ENCODE measurements at places on chromosomes 6 and 20. TPM values are rescaled to one million over a fixed set of nuclear protein-coding genes. Genes with fewer than 3 reads are reported as not detected.

- no peak overlapping the region for H3K27ac ChIP-seq
- no peaks in the 10 kb centered on the region for H3K36me3 ChIP-seq
- DNase-seq: no peak
- no peaks in the 10 kb centered on the region for H3K4me1 ChIP-seq
- H3K4me3 ChIP-seq: no peak overlapping the region
- H3K27me3 ChIP-seq: no peaks in the 10 kb centered on the region
Observed at GRCh38 chr20:60428651-60429050, 470.4 kb downstream of the CDH26 start.

- no peaks in the 10 kb centered on the region for H3K36me3 ChIP-seq
- no peaks in the 10 kb centered on the region for H3K4me1 ChIP-seq
- no peak overlapping the region for H3K27ac ChIP-seq
- peak; percentile 52 for DNase-seq
- no peaks in the 10 kb centered on the region for H3K27me3 ChIP-seq
Observed at GRCh38 chr6:15879371-15880261, 216.8 kb upstream of the DTNBP1 start.

GRCh38 chr6:159100395-159101182 lies 55.8 kb upstream of the TAGAP start:
- no peaks in the 10 kb centered on the region for H3K27me3 ChIP-seq
- H3K27ac ChIP-seq: no peak overlapping the region
- no peak for DNase-seq

DNA sequence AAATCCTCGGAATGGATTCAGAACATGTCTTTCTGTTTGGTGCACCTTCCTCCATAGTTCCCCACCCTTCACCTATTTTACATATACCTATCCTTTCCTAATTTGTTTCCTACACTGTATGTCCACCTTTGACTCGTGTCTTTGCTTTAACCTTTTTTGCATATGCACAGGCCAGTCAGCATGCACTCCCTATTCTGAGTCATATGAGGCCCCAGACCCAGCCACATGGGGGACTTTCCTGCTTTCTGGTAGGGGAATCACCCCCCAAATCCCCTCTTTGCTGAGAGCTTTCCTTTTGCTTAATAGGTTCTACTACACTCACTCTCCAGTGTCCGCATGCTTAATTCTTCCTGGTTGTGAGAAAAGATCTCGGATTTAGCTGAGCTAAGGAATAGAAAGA lies 393.8 kb upstream of the IMPG1 start:
- DNase-seq: no peak
- H3K4me1 ChIP-seq: no peaks in the 10 kb centered on the region
- no peaks in the 10 kb centered on the region for H3K27me3 ChIP-seq
- no peak overlapping the region for H3K4me3 ChIP-seq

- H3K36me3 ChIP-seq: peaks cover 11% of the 10 kb centered on the region
- H3K4me3 ChIP-seq: no peak overlapping the region
- H3K27me3 ChIP-seq: no peaks in the 10 kb centered on the region
- H3K4me1 ChIP-seq: peaks cover 15% of the 10 kb centered on the region
Observed at GRCh38 chr20:58996226-58996611, 10.8 kb downstream of the CTSZ start.

The DLL1 gene
- 13.2 TPM for total RNA-seq

The HLA-DQB2 gene
- not detected for total RNA-seq

DNA sequence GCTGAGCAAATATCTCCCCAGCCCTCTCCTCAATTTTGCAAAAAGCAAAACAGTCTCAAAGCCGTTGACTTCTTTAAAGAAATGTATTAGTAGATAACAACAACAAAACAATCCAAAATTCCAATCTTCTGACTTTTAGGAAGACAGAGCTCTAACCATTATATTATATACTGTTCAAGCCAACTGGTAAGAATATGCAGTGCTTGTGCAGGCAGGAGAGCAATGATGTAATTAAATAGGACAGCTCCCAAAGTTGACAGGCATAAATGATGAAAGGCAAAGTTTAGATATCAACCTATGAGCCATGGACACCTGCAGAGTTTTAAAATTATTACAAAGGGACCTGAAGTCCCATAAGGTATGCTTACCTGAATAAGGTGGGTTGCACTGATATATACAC lies 16.6 kb upstream of the CEP85L start:
- no peaks in the 10 kb centered on the region for H3K36me3 ChIP-seq
- H3K27me3 ChIP-seq: no peaks in the 10 kb centered on the region
- no peaks in the 10 kb centered on the region for H3K4me1 ChIP-seq

GRCh38 chr20:63864545-63864977 lies 509 bp upstream of the TPD52L2 start:
- H3K36me3 ChIP-seq: peaks cover 5% of the 10 kb centered on the region
- H3K27me3 ChIP-seq: no peaks in the 10 kb centered on the region
- H3K4me3 ChIP-seq: peak overlapping the region; percentile 62
- H3K4me1 ChIP-seq: peaks cover 27% of the 10 kb centered on the region
- no peak for DNase-seq

The ADTRP gene
- not detected for total RNA-seq

DNA sequence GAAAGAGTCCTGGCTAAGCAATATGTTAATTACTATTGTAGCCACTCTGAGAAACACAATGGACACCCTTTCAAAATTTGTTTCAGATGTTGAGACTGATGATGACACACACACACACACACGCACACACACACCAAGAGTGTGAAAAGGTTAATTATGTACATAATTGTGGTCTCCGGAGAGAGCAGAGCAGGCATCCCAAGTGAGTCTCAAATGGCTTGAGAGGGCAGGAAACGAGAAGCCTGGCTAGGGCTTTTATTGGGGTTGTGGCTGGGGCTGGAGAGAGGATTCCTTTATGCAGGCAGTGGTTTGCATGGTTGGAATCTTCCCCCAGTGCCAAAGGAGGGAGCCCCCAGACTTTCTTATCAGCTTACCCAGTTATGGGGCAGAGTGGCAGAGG lies 38.2 kb upstream of the NKX2-4 start:
- H3K4me3 ChIP-seq: no peak overlapping the region
- no peak overlapping the region for H3K27ac ChIP-seq
- no peak for DNase-seq
- H3K36me3 ChIP-seq: no peaks in the 10 kb centered on the region
- H3K4me1 ChIP-seq: no peaks in the 10 kb centered on the region

The KHDC1L gene
- total RNA-seq: not detected

DNA sequence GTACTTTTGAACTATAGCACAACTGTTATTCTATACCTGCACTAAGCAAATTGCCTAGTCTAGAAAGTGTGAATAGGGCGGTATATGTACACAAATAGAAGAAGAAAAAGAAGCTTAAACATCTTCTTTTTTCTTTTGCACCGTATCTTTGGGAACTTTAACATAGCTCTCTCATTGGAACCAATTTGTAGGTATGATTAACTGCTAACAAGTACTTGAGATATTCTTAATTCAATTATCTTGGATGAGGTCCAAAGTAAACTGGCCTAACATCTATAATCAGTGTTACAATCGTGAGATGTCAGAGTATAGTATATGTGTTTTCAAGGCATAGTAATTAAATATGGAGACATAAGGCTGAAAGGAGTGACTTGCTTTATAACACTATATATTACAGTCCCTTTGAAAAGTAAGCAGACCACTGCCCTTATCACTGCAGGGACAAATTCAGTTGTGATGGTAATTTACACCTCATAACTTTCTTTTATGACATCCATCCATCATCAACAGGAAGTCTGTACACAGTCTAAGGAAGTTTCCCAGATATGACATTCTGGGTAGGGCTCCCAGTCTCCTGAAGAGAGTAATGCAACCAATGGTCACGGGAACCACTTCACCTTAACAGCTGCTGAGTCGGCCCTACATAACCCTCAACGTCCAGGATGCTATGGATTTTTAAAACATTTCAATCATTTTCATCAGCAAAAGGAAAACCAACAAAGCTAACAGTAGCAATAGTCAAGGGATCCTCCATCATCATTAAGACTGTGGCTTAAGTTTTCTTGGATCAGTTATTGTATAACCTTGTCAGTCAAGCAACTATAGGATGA lies 37.6 kb downstream of the NKAIN2 start:
- no peaks in the 10 kb centered on the region for H3K4me1 ChIP-seq
- H3K4me3 ChIP-seq: no peak overlapping the region
- no peak overlapping the region for H3K27ac ChIP-seq
- no peak for DNase-seq

The EYS gene
- total RNA-seq: not detected

GRCh38 chr6:80771941-80772340 lies 665.5 kb downstream of the BCKDHB start:
- H3K27ac ChIP-seq: no peak overlapping the region
- H3K36me3 ChIP-seq: no peaks in the 10 kb centered on the region
- DNase-seq: no peak
- H3K27me3 ChIP-seq: no peaks in the 10 kb centered on the region
- no peak overlapping the region for H3K4me3 ChIP-seq

- H3K27ac ChIP-seq: no peak overlapping the region
- DNase-seq: peak; percentile 40
- H3K36me3 ChIP-seq: no peaks in the 10 kb centered on the region
- no peaks in the 10 kb centered on the region for H3K27me3 ChIP-seq
- peaks cover 18% of the 10 kb centered on the region for H3K4me1 ChIP-seq
Observed at GRCh38 chr20:45823949-45824835, 2.9 kb downstream of the TNNC2 start.

The DEF6 gene
- total RNA-seq: 10.2 TPM

The GJA10 gene
- total RNA-seq: not detected

DNA sequence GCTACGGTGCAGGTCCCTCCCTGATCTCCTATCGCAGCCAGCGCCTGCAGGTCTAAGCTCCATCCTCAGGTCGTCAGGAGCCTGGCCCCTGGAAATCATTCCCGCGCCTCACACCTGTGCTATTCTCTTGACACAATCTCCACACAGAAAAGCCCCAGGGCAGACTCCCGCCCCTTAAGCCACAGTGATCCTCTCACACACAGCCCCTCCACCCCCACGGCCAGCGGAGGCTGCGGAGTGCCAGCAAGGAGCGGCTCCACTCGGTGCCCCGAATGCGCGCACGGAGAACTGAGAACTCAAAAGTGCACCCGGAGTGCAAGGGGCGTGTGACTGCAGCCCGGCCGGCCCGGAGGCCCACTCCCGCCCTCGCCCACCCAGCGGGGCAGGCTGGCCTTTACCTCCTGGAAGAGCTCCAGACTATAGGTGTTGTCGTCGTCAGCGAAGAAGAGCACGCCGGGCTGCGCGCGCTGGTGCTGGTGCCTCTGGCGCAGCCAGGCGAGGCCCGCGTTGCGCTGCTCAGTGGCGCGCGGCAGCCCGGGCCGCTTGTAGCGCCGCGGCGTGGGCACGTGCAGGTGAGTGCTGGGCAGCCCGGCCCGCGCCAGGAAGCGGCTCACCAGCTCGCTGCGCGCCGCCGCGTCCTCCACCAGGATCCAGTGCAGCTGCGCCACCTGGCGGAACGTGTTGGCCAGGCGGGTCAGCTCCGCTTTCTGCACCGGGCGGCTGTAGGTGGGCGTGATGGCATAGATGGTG lies 1.2 kb downstream of the B3GAT2 start:
- H3K36me3 ChIP-seq: no peaks in the 10 kb centered on the region
- peak overlapping the region; percentile 22 for H3K4me3 ChIP-seq
- H3K4me1 ChIP-seq: peaks cover 20% of the 10 kb centered on the region

GRCh38 chr6:169168706-169169105 lies 84.9 kb downstream of the THBS2 start:
- H3K4me3 ChIP-seq: no peak overlapping the region
- H3K4me1 ChIP-seq: no peaks in the 10 kb centered on the region
- no peaks in the 10 kb centered on the region for H3K36me3 ChIP-seq
- H3K27me3 ChIP-seq: no peaks in the 10 kb centered on the region

The SLC22A16 gene
- not detected for total RNA-seq

DNA sequence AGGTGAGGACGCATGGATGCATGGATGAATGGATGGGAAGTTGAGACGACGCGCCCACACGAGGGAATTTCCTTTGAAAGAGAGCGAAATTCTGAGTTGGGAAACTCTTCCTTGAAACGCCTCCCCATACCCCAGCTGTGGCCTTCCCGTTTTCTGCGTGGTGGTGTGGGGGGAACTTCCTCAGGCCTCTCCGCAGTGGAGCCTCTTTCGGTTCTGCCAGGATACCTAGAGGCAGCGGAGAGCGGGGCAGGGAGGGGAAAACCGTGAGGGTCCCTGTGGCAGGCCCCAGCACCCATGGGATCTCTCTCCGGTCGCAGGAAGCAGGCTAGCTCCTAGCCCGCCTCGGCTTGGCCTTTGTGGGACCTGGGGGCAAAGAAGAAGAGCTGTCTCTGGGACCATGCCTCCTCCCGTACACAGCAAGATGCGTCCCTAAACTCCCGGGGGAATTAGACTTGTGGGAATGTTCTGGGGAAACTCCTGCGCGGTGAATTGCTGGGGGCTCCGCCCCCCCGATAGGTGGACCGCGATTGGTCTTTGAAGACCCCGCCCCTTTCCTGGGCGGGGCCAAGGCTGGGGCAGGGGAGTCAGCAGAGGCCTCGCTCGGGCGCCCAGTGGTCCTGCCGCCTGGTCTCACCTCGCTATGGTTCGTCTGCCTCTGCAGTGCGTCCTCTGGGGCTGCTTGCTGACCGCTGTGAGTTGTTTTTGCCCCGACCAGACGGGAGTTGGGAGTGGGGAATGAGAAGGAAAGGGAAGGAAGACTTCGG lies at the start of gene CD40:
CD40 (plus strand) TSS at position 611 of the 764 bp plus-strand sequence; CDS start at position 641, 30 bp downstream.
- H3K4me1 ChIP-seq: peaks cover 17% of the 10 kb centered on the region
- H3K4me3 ChIP-seq: peak within 1 kb of the TSS; percentile 28
- DNase-seq: peak; percentile 93
- no peaks in the 10 kb centered on the region for H3K27me3 ChIP-seq

DNA sequence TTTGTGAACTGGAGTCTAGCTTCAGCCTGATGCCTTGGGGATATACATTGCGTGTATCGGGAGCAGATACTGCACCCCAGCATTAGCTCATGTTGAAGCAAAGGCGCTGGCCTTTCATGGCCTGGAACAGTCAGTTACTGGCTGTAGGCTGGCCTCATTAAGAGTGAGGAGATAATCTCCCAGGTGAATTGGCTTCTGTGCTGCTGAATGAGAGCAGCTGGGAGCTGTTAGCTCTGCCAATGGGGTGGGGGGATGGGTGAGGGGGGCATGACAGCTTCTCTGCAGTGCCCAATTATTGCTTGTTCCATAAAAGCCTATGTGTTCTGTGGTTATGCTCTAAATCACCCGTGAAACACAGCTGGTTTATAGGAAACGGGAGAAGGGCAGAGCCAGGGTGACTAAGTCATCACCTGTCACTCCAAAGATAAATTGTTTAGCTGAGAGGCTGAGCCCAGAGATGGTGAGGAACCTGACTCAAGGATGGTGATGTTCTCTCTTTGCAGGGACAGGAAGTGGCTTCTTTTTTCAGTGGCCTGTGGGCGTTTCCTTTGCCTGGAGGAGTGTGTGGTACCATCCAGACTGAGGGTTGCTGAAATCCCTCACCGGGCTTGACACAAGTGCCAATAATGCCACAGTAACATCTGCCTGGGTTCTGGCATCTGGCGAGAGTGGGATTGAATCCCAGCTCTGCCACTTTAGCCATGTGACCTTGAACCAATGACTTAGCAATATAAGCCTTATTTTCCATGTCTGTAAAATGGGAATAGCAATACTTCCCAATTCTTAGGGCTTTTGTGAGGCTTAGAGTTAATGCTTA lies 170.8 kb downstream of the BCAS1 start:
- no peak for DNase-seq
- no peak overlapping the region for H3K4me3 ChIP-seq
- H3K36me3 ChIP-seq: no peaks in the 10 kb centered on the region
- peak overlapping the region; percentile 47 for H3K27ac ChIP-seq

Measured in body of pancreas (tissue), 4 donors.